LHCN-M2 (cell line): ENCODE measurements at places on chromosomes 1 and 21. TPM values are rescaled to one million over a fixed set of nuclear protein-coding genes. Genes with fewer than 3 reads are reported as not detected.
A peak's percentile ranks its signal among the peaks of the same experiment; 100 is the strongest.

Gene TEKT2
- not detected in 2 replicates for total RNA-seq

Gene CAMSAP2
- 30.8 and 35.2 TPM in 2 replicates for total RNA-seq

Gene EFNA1
- 0.23 TPM in 1 of 2 replicates, not detected in the other for total RNA-seq

Gene LCE1F
- total RNA-seq, result not detected in 2 replicates

Gene NHLH1
- 0.13 TPM in 1 of 2 replicates, not detected in the other for total RNA-seq

Gene CDA
- not detected in 2 replicates for total RNA-seq

Gene GUCA2B
- not detected in 2 replicates for total RNA-seq

- no peak for DNase-seq
These were observed 347.5 kb downstream of the SMYD3 start for GRCh38 chr1:246159279-246160227.

DNA sequence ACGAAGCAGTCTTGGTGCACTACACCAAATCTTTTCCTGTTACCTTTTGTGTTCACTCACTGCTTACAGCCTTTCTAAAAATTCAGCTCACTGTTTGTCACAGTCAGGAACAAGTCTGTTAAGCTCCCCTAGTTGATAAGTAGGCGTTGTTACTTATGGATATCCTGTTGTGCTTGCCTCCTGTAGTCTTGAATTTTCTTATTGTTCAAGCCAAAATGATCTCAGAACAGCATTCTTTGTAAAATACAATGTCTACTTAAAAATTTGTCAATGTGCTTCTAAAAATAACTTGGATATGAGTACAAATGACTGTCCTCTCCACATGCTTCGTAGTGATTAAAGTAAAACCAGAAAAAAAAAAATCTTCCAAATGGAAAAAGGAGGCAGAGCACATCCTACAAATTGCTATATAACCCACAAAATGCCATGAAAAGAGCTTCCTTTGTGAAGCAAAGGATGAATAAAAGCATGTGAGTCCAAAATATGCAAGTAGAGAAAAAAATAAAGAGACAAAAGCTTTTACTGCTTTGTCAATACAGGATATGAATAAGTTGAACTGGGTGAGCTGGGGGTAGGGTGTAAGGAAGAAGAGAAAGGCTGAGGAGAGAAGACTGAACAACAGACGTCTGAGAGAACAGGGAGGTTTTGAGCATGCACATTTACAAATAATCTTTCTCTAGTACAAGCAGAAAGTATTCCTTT is 228.9 kb upstream of the ADGRL4 start:
- DNase-seq, result peak; percentile 37

DNA sequence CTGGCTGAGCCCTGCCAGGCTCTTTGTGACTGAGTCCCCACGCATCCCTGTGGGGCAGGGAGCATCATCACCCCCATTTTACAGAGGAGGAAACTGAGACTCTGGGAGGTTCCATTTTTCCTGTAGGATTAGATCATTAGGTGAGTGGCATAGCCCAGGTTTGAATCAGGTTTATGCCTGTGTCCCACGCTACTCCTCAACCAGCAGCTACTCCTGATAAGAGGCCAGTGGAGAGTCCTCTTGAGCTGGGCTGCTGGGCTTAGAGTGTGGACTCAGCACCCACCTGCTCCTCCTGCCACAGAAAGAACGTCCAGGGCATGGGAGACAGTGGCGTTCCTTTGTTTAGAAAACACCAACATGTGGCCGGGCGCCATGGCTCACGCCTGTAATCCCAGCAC is 30.7 kb downstream of the TNFRSF1B start:
- DNase-seq, result no peak

DNA sequence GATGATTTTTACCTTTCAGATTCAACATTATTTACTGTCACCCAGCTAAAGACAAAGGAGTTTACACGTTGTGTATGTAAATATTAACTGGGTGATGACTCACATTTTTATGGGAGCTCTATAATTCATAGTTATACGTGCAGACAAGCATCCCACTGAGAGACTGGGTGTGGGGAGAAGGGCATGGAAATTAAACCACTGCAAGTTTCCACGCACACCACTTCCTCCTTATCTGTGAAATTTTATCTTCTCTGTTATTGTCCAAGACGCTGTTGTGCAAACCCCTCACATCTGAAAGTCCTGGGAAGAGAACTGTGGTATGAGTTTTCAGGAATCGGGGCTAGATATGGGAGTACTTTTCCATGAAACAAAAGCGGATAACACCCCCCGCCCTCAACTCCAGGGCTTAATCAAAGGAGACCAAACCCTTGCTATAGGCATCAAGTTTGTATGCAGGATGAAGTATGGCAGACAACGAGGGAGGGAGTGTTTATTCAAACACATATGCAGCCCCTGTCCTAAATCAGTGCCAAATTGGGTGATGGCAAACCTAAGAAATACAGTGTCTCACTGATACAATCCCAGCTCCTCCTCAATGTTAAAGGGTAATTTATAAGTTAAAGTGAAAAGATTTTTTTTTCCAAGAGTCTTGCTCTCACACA is 23.3 kb upstream of the DPT start:
- DNase-seq, result no peak

GRCh38 chr21:41730367-41730765 is 36.5 kb downstream of the RIPK4 start:
- no peak for DNase-seq

- peak; percentile 46 for DNase-seq
These were observed 829 bp downstream of the ADAR start for GRCh38 chr1:154607106-154607608.

DNA sequence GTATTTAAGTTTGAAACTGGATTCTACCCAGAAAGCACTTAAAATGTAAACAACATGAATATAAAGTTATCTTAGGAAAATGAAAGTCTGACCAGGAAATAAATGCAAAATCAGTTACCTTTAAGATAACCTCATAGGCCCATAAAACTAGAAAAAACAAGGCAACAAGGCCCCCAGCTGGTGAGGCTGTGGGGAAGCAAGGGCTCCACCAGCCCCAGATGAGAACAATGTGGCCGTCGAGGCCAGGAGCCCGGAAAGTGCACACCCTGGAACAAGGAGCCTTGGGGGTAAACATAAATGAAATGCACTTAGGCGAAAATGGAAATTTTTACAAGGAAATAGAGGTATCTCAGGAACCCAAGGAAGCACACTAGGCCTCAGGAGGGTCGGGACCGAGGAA is 37.9 kb upstream of the BMP8B start:
- no peak for DNase-seq

- no peak for DNase-seq
These were observed 310.2 kb upstream of the AJAP1 start for GRCh38 chr1:4344065-4344732.

DNA sequence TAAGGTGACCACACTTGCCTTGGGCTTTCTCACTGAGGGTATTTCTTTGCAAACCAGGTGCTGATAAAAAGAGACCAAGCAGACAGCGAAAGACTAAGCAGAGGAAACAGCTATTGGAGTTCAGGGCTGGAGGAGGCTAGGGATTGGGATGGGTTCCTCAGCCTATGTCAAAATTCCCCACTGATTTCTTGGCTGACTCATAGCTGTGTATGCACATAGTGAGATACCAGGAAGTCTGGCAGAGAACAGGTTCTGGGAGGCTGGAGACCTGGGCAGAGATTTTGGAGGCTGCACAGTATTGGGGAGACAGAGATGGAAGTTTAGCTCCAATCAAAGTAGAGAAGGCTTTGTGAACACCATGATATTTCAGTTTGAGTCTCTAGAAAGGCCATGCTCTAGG is 25.3 kb downstream of the YARS1 start:
- peak; percentile 35 for DNase-seq
